ENCODE measurements at places on chromosomes 2 and 18.
A peak's percentile ranks its signal among the peaks of the same experiment; 100 is the strongest.

DNA sequence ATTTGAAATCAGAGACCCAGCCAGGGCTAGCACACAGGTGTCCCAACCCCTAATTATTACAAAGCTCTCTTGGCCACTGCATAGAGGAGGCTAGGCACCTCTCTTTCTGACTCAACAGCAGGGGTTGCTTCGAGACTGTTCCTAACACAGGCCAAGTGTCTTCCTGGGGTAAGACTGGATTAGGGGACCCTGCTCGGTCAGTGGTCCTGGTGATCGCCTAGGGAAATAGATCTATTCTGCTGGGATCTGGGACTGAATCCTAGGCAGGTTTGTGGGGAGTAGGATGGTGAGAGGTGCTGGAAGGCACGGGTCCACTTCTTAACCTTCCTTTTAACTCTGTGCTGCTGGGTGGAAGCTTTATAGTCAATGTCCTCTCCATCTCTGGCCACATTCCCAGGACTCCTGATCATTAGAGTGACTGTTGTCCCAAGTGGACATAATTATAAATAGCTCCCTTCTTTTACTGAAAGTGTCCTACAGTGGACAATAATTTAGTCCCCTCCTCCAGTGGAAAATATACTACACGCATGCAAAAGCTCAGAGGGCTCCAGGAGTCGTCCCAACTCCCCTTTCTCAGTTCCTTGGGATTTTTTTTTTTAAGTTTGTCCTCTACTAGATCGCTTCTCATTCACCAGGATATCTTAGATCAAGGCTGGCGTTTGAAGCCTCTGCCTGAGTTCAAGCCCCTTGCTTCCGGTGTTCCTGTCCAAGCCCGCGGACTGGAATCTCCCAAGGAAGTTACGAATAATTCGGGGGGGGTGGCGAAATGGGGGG is 1.3 kb upstream of the TRIB2 start:
- no peak for DNase-seq

DNA sequence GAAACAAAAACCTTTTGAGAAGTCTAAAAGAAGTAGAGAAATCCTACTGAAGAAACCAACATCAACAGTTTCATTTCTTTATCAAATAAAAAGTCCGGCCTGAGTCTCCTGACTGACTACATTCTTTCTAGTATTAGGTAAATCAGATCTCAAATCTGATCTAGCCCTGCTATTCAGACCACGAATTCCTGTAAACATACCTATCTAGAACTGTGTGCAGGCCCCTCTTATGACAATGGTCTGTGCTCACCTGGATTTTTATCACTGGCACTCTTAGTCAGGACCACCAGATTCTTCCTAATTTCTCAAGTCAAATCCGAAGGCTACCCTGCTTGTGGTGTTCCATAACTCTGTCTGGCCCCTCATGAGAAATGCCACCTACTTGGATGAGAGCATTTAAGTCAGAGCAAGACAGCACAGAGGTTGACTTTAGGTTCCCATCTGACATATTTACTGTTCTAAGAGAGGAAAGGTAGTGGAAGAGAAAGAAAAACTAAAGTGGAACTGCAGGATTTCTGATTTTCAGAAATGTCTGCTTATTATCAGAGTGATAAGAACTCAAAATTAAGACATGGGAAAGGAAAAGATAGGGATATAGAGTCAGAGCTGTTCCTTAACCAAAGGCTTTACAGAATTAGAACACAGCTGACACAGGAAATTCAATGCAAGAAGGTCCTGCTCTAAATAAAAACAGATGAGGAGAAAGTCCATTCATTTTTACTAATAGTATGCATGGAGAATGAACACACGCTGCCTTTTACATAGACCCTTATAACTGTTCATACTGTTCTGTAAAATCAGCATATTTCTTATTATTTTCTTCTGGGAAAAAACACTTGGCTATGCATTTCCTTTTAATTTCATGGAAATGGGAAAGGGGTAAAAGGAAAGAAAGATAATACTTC is 56.5 kb downstream of the SLC8A1 start:
- DNase-seq, result no peak

DNA sequence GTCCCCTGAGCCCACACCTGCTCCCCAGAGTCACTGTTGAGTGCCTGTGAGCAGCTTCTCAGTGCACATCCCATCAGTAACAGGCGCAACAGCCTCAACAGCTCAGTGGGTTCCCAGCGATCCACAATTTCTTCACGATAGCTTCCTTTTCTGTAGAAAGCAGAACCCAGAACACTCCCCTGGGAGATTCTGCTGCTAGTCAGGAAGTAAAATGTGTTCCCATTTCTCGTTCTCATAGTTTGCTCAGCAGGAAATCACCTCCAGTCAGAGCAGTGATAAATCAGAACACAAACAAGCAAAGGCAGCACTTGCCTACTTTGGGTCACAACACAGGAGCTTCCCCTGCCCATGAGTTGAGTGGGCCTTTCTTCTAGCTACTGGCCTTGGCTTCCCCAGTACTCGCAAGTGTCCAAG is 48.9 kb upstream of the ATG16L1 start:
- DNase-seq, result no peak

DNA sequence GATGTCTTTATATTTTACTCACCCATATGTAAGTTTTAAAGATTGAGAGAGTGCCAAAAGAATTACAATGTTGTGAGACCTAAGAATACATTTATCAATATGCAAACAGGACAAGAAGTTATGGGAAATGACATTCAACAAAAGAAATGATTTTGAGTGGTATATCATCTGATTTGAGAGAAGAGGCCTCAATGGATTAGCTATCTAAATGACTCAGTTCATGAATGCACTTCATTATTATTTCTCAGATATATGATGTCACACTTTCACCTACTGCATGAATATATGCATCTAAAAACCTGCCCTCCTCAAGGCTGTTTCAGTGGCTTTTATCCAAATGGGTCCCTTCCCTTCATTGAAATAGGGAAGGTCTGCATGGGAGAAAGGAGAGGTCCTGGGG is 128.3 kb upstream of the LYPD1 start:
- DNase-seq, result no peak

DNA sequence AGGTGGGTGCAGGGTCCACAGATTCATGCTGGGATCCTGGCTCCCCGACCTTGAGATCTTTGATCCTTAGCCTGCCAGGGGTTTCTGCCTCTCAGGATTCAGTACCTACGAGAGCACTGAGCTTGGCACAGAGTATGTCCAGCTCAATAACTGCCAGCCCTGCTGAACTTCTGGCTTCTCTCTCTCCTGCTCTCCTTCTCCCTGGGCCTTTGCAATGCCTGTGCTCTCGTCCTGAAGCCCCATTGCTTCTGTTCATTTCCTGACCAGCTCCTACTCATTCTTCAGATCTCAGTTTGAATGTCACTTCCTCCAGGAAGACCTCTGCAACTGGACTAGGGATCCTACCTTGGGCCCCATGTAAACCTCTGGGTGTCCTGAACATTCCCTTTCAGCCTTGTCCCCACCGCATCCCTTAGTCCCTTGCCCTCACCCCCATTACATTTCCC is 113.8 kb upstream of the HAAO start:
- DNase-seq, result no peak

- no peak for DNase-seq
Observed at GRCh38 chr2:32864334-32865111, 82.2 kb upstream of the LTBP1 start.

DNA sequence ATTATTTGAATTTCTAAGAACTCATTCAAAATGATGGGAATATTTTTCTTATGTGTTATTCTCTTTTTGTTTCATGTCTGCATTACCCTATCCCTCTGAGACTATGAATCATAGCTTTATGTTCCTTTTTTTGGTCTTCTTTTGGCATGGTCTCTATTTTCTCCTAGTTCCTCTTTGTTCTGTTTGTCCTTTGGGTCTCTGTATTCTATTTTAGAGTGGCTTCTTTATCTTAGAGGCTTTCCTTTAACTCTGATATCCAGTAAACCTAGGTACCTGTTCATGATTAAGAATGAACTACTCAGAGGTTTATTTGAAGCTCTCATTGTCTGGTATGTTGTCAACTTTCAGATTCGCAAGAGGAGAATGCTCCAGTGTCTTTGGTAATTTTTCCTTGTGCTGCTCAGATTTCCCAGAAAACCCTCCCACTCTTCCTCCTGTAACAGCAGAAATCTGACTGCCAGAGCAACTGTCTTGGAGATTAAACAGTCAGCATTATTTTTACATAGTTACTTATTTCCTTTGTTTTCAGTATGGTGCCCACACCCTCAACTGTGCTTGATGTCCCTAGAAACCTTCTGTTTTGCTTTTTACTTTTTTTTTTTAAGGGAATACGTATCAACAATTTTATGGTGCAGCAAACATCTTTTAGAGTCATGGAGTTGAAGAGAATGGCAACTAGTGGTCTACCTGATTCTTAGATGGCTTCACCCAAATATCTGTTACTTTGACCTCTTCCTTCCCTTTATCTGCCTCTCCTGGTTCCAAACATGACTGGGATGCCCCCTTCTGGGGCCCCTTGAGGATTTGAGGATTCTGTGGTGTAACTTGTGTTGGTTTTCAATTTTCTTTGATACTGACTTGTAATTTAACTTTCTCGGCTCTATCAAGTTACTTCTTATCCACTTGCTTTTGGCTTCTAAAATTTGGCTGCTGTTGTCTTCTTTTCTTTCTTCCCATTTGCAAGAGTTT is 92.0 kb downstream of the DPP10 start:
- DNase-seq, result no peak

DNA sequence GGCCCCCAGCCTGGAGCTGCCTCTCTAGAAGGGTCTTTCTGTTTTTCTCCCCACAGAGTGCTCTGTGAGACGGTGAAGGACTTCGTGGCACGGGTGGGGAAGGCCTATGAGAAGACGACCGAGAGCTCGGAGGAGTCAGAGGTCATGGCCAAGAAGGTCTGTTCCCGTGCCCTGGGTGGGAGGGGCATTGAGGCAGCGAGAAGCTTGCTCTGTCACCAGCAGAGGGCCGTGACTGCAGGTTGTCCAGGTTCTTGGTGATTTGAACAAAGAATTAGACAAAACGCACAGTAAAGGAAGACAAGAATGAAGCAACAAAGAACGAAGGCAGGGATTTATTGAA is 93.9 kb downstream of the DGKD start:
- peak; percentile 7 for DNase-seq

GRCh38 chr18:8562919-8563318 is 46.3 kb upstream of the RAB12 start:
- no peak for DNase-seq

GRCh38 chr2:37623971-37624900 is 47.2 kb downstream of the CDC42EP3 start:
- DNase-seq, result peak; percentile 66

- no peak for DNase-seq
Observed at GRCh38 chr18:75455249-75456198, 28.0 kb upstream of the SMIM21 start.

DNA sequence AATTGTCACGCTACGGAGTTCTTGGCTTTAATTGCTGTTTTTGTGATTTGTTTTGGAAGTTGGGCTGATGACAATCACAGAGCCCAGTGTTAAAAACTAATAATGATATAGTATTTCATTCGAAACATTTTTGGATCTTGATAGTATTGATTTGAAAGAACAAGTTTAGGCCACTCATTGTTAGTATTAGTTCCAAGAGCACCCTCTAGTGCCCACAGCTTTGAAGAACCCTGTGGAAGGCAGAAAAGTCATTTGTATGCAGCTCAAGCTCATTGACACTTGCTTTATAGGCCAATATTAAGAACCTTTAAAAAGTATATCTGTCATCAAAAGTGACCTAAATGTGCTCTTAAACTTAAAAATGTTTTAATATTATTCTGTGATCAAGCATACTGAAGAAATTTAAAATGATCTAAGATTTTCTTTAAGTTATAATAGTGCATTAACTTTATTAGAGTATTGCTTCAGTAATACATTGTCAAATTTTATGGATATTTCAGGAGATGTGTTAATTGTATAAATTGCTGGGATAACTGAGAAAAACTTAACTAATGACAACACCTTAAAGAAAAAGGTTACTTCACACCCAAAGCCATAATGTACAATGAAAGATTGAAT is 191.0 kb downstream of the GRB14 start:
- DNase-seq, result peak; percentile 41

DNA sequence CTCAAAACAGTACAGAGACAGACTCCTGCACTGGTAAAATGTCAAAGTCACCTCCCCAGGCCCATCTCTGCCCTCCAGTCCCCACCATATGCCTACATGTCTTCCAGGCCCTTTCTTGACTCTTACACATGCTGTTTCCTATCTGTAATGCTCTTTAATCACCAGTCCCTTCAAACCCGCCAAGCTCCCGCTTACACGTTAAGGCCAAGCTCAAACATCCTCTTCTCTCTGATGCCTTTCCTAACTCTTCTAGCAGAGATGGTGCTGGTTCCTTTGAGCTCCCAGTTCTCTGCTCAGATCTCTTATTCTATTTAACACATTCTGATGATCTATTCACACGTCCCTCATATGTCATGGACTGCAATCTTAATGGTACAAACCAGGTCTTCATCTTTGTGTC is 5.0 kb downstream of the EVA1A start:
- no peak for DNase-seq

- no peak for DNase-seq
Observed at GRCh38 chr2:234751275-234751973, 200.4 kb upstream of the SH3BP4 start.

DNA sequence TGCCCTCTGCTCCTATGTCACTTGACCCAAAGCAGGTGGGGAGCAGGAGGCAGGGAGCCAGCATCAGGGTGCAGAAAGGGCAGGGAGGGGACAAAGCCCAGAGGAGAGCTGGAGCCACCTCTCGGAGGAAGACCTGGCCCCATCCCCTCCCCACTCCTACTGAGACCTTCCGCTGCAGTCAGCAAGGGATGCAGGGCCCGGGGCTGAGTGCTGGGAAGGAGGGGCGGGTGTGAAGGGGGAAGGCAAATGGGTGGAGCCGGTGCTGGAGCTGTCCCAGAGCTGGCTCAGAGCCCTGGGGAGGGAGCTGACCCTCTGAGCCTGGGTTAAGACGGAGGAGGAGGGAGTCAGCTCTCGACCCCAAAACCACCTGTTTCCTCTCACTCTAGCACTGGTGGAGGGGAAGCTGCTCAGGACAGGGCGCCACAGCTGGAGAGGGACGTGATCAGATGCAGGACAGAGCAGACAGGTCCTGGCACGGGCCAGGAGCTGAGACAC is 33.8 kb downstream of the HS1BP3 start:
- DNase-seq, result no peak

DNA sequence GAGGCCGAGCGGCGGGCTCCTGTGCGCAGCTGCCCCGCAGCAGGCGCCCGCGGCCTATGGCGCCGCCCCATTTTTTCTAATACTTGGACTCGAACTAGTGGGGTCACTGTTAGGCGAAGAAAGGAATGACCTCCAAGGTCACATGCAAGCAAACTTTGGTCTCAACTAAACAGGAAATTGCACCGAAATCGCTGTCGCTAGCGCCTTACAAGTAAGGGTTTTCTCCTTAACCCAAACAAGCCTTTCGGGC is 339 bp downstream of the ACAA2 start:
- DNase-seq, result no peak

- no peak for DNase-seq
Observed at GRCh38 chr2:78676921-78677696, 348.4 kb upstream of the REG3G start.

DNA sequence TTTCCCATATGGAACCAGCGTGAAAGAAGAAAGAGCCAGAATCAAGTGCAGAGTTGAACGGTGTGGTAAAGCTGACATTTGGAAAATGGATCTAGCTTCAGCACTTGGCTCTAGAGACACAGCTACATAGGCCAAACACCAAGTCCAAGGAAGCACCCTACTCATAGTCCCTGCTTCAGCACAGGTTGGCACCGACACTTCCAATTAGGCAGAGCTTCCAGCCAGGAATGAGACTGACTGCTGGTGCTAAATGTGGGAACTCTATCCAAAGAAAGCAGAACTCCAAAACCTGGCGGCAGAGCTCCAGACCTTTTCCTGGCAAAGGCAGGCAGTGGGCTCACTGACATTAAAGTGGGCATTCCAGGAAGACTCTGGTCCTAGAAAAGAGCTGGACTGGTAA is 125.4 kb upstream of the CTNNA2 start:
- no peak for DNase-seq

GRCh38 chr2:203077451-203077850 is 62.8 kb downstream of the NBEAL1 start:
- no peak for DNase-seq

Data from RCC 7860 (cell line).